Vagina (tissue), 2 donors: ENCODE measurements at places on chromosomes 1 and 21.

DNA sequence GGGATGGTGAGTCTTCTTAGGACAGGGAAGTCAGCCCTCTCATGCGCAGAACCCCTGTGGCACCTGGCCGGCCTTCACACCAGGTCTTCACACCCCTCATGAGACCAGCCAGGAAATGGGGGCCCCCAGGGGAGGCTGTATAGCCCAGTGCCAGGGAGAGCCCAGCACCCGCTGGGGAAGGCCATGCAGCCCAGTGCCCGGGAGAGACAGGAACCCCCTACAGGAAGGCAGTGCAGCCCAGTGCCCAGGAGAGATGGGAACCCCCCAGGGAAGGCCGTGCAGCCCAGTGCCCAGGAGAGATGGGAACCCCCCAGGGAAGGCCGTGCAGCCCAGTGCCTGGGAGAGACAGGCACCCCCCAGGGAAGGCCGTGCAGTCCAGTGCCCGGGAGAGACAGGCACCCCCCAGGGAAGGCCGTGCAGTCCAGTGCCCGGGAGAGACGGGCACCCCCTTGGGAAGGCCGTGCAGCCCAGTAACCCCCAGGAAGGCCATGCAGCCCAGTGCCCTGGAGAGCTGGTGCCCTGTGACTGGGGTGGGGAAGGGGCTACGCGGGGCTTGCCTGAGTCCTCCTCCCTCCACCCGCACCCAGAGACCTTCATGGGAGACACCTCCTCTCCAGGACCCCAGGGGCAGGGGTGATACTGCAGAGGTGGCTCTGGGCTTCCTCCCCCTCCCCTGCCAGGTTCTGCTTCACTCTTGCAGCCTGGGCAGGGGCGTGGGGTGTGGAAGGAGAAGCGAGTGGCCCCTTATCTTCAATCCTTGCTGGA, 110.5 kb upstream of the COL6A1 start:
- no peak for DNase-seq

DNA sequence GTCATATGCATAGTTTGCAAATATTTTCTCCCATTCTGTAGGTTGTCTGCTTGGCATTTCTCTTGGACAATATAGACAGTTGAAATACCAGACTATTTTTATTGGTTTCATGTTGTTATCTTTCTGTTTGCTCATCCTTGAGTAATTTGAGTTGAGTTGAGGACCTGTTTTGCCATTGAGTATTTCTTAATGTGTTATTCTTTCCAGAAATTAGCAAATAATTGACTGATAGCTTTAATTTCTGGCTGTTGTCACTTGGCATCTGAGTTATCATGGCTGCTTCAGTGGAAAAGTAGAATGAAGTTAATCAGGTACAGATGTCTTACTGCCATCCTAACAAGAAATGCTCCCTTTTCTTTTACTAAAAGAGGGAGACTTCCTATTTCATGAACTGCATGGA, 264.8 kb upstream of the DUSP10 start:
- DNase-seq: no peak

DNA sequence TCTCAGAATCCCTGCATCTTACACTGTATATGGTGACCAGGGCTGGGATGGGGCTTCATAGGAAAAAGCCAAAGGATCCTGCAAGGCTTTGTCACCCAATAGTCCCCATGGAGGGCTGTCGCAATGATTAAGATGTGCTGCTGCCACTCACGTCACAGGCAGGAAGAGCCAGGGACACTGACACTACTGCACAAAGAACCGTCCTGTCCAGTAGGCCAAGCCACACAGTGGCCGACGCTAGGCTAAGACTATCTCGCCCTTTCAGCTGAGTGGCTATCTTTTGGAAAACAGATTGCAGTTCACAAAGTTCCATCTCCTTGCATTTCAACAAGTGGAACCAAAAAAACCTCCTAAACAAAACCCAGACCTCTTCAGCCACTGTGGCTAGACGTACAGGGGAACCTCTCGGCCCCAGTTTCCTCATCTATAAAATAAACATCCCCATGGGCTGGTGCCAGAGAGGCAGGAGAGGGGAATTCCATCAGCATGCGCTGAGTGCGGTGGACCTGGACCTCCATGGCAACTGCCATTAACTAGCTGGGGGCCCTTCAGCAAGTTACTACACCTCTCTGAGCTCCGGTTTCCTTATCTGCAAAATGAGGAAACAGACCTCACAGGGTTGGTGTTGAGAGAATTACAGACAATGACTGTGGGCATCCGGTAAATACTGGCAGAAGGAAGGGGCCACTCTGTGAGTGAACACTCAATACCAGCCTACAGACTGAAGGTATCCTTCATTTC, 8.7 kb downstream of the CAPZB start:
- DNase-seq: no peak

DNA sequence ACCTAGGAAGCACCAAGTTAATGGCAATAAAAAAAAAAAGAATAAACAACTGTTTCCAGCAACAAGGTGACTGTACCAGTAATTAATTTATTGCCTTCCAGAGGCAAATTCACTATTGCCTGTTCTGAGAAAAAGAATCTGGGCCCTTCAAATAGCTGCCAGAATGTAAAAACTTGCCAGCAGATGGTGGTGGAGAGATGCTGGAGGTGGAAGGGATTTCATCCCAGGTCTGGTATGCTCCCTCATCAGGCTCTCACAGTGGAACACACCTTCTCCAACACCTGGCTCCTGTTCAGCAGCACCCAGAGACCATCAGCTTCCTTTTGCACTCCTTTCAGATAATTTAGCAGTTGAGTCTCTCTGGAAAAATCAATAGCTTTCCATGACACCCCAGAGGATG, 792.9 kb upstream of the ADAMTS5 start:
- DNase-seq: no peak

DNA sequence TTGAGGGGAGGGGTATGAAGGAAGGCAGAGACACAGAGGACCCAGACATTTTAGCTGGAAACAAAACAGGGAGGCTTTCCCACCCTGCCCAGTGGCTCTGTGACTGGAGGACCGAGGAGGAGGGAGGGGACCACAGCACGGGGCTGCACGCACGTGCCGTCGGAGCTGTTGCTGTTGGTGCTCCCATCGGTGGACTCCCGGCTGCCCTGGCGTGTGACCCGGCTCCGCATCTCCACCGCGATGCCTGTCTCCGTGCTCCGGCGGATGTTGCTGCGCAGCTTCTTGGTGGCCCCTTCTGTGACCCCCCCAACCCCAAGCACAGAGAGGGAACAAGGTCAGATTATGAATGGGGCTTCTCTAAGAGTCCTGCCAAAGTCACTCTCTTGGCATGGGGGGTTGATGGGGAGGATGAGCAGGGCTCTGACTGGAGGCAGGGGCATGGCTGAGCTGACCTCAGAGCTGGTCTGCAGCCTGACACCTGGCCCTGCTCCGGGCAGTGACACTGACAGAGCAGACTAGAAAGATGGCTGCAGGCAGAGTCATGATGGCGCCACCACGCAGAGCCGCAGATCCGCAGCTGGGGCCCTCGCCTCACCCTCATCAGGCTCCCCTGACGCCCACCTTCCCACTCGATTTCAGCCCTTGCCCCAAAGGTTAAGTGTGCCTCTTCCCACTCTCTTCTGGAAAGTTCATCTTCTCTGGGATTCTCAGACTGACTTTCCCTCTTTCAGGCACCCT, 29.6 kb downstream of the RIMS3 start:
- no peak for DNase-seq

GRCh38 chr21:31554511-31555022, 104.9 kb upstream of the SOD1 start:
- DNase-seq: no peak

DNA sequence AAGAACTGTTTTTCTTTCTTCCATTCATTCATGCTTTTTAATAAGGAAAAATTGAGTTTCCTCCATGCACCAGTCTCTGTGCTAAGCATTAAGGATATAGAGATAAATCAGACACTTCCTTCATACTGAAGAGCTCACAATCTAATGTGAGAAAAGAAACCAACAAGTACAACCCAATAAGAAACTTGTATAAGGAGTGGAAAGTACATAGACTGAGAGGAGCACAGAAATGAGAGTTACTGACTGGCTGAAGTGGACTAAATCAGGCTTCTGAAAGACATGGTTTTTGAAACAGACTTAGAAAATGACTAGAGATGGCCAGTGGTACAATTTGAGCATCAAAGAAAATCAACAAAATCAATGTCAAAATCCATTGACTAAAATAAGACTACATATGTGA, 524.4 kb downstream of the PLPP3 start:
- no peak for DNase-seq

- no peak for DNase-seq
Measured at GRCh38 chr1:165138960-165139359, 217.6 kb downstream of the LMX1A start.

- no peak for DNase-seq
Measured at GRCh38 chr1:1510912-1511532, 940 bp upstream of the ATAD3A start.

DNA sequence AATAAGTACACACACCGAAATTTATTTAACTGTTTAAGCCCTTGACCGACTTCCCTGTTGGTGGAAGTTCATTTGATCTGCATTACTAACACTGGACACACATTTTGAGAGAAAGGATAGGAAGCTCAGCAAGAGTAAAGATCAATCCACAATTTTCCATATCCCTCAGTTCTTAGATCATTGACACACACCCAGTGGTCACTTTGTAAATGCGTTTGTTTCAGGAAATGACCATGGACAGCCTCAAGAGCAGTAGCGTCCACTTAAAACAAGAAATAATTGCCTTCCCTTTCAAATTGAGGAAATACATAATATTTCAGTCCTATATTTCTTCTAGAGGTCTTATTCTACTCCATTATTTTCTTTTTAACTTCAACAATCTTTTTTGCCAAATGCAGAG, 511.5 kb upstream of the PTBP2 start:
- DNase-seq: no peak

GRCh38 chr1:6011161-6011945, 19.1 kb upstream of the NPHP4 start:
- DNase-seq: no peak

DNA sequence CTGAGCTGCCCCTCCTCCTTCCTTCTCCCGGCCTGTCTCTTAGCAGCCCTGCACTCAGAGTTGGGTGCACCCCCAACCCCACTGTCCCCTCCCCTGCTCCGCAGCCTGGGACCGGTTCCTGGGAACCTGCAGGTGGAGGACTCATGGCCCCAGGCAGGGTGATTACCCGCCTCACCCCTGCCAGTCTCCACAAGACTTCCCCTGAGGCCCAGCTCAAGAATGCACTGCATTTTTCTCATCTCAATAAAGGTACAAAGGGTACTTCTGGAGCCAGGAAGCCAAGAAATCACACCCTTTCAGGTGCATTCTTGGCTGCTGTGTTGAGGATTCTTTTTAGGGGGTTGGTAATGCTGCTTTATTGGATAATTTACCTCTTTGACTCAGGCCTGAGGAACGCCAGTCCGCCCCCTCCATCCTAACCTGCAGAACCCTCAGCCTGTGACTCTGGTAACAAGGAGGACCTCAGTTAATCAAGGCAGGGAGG, 126.3 kb upstream of the TMPRSS2 start:
- DNase-seq: no peak
